Activated T-cell treated with anti-CD3 and anti-CD28 coated beads, Interleukin-2, amount 50 U/mL, for 4 hours (primary cell): ENCODE measurements at places on chromosomes 3 and 15. TPM values are rescaled to one million over a fixed set of nuclear protein-coding genes. Genes with fewer than 3 reads are reported as not detected.

DNA sequence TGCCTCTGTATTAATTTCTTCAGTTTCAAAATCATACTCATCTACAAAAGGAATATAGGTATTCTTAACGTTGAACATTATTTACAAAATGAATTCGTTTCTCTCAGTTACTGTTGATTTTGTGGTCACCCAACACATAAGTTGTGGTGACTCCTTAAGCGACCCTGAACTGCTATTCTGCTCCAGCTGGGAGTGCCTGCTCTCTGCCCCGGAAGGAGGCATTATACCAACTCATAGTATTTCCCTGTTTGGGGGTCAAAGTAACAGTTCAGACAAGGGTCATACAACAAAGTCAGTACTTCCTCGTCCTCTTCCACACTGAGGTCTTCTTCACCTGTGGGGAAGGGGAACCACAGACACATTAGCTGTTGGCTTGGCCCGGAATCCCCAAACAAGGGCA, 75.7 kb upstream of the FAM3D start:
- DNase-seq = no peak

CCR9 gene
- total RNA-seq = not detected

DNA sequence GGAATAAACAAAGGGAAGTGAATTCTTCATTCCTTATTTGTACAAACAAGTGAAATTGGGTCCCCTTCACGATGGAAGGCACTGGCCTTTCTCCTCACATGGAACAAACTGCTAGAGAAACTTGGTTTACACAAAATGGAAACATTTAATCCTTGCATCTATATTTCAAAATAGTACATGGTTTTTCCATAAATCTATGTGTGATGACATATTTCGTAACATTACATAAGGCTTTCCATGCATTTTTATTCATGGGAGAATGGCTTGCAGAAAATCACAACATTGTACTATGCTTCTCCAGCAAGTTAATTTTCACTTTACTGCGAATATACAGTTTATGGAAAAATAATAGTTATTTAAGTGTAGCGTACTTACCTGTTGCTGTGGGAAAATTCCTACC, 81.0 kb upstream of the CDIN1 start:
- DNase-seq = no peak

GRCh38 chr15:98676586-98677270, 28.4 kb downstream of the IGF1R start:
- DNase-seq = no peak

SLC28A2 gene
- not detected for total RNA-seq

DNA sequence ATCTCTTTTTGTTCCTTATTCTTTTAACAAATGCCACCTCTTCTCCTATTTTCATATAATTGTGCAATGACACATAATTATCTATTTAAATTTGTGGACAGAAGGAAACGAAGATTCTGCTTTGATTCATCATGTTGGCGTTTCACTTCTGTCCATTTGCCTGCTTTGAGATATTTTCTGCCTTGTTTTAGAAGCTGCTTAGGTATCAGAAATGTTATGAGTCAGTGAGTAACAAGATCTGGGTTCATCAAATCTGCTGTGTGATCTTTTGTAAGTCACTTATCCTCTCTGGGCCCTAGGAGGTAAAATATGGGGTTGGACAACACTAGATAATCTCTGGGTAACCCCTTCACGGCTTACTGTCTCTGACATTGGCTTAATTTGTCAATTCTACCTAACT, 7.3 kb upstream of the MINDY4B start:
- no peak for DNase-seq

GRCh38 chr3:22269831-22270230, 518.8 kb upstream of the ZNF385D start:
- no peak for DNase-seq

GRCh38 chr3:142174559-142174958, 25.2 kb upstream of the TFDP2 start:
- DNase-seq = no peak

GRCh38 chr3:52310861-52311575, 5.1 kb upstream of the DNAH1 start:
- peak; percentile 20 for DNase-seq

- DNase-seq = no peak
Measured at GRCh38 chr3:60056404-60056803, 1006.6 kb upstream of the CFAP20DC start.

- DNase-seq = no peak
Measured at GRCh38 chr15:62392376-62392775, 227.3 kb upstream of the C2CD4B start.

HHATL gene
- not detected for total RNA-seq

FGF7 gene
- total RNA-seq = not detected

DNA sequence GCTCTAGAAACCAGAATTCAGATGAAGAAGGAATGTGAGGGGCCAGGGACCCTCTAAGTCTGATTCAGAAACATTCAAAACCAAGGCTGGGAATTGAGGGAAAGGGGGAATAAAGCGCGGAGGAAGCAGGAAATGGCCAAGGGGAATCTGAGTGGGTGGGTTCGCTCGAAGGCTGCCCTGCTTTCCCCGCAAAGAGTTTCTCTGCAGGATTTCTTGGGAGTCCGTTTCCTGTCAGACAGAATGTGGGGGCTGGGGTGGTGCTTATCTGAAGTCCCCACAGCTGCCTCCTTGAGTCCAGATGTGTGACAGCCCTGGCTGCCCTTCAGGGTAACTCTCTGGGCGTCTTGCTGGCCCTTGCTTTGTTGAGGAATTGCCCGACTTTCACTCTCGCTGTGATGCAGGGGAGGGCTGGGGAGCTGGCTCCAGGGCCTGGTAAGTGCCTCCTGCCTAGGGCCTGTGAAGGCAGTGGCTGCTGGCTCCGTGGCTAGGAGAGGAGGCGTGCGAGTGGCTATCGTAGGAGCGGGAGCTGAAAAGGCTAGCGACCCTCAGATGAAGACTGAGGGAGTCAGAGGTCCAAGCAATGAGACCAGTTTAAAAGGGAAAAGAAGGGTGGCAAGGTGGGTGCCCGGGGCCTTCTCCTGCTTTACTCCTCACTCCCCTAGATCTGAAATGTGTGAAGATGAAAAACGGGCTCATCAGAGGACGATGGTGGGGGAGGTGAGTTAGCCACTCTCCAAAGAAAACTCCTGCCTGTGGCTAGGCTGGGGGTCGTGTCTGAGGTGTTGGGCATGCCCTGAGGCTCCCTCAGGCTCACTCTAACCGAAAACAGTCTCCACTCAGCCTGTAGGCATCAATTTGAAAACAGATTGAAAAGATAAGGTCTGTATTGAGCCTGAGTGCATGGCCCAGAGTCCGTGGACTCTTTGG, 143.9 kb upstream of the UMPS start:
- DNase-seq = no peak

DNA sequence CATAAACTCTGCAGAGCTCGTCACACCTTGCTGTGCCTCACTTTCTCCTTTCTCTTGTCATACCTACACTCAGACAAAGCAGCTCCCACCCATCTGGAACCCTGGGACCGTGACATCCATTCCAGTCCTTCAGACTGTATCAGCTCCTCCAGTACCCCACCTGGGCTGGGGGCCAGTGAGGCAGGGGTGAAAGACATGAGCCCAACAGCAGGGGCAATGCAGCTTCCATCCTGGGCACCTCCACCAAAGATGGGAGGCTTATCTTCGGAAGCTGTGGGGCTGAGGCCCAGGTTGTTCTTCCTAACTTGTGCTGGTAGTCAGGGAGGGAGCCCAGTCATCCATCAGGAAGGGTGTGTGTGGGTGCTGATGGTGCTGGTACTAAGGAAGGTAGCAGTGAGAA, 109.2 kb downstream of the EEFSEC start:
- no peak for DNase-seq

BRK1 gene
- 104 TPM for total RNA-seq

GOLGA6B gene
- not detected for total RNA-seq

DNA sequence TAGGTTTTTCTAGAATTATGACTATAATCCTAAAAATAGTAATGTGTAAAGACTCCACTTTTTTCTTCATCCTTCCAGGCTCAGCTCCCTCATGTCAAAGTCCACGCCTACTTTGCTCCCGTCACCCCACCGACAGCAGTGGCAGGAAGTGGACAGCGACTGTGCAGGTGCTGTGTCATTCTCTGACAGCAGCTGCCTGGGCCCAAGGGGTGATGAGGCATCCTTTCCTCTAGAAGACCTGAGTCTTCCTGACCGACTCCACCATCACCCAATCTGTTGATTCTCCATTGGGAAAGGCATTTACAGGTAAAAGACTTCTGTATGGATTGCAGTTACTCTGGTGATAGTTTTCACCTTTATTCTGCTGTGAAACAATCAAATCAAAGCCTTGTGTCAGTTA, 54.8 kb downstream of the UBP1 start:
- DNase-seq = peak; percentile 13

DNA sequence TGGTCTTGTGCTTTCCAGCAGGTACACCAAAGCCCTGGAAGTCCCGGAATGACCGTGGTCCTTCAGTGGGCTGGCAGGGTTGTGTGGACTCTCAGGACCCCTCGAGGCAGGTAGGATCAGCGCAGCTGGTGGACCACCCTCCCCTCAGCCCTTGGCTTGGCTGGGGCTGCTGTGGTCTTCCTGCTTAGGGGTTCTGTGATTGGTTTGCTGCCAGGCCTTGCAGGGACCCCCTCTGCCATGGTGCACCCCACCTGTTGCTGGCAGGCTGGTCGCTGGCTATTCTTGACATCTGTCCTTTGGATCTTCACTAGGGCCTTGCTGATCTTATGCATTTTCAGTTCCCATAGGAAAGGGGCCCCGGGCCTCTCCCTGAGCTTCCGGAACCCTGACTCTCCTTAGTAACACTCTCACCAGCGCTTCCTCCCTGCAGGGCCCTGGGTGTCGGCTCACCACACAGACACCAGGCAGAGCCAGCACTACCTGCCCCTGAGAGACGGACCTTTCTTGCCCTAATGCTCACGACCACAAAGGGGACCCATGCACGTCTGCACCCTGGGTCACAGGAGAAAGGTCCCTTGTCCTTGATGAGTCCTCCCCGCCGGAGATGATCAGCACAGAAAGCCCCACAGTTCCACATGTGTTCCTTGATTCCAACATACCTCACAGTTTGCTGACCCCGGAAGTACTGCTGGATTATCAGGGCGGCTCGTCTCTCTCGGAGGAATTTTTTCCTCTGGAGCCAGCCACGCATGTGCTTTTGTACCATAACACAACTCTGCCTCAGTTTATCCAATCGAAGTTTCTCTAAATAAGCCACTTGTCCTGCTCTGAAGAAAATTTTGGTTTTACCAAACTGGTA, 51.7 kb downstream of the MYO5C start:
- no peak for DNase-seq

- no peak for DNase-seq
Measured at GRCh38 chr3:186257866-186258265, 104.2 kb downstream of the DGKG start.

DNA sequence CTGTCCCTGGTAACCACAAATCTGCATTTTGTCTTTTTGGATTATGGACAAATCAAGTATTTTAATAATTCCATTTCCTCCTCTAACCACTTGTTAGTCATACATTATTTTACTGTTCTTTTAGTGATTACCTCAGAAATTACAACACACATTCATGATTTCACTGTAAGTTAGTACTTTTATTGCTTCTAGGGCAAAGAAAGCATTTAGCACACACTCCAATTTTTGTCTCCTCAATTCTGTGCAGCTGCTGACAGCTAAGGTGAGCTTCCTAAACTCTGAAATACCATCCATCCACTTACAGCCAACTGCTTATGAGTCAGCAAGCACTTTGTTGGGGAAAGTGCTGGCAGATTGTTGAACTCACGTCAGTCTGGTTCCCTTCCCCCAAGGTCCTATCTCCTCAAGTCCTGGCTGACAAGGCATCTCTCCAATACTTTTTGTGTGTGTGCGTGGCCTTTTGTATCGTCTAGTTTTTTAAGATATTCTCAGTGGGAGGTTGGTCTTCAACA, 49.4 kb upstream of the TNFAIP8L3 start:
- DNase-seq = no peak

DNA sequence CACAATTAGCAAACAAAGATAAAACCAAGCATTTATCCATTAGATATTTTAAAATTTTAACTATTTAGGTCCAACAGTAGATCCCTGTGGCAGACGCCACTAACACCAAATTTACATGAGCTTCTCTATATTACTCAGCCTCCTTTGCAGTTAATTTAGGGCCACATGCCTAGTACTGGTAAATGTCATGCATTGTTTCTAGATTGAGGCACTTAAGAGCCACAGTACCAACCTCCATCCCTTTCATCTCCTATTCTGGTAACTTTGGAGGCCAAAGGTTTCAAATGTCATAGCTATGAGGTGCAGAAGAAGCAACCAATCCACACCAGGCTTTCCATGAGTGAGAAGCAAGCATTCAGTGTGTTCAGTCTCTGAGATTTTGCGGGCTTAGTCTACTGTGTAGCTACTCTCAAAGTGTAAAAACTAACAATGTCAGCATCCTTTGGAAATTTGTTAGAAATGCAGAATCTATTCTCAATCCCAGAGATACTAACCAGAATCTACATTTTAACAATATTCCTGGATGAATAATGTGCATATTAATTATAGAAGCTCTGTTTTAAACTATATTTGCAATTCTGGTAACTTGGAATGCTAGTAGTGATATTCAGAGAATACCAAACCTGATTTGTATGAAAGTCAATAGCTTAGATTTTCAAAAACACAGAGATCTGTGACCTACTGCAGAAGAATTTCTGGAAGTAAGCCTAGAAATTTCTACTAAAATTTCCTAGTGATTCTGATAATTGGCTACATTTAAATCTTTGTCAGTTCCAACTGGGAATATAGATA, 206.3 kb upstream of the CD96 start:
- DNase-seq = no peak

GRCh38 chr3:134392336-134392983, 18.2 kb upstream of the AMOTL2 start:
- no peak for DNase-seq

DNA sequence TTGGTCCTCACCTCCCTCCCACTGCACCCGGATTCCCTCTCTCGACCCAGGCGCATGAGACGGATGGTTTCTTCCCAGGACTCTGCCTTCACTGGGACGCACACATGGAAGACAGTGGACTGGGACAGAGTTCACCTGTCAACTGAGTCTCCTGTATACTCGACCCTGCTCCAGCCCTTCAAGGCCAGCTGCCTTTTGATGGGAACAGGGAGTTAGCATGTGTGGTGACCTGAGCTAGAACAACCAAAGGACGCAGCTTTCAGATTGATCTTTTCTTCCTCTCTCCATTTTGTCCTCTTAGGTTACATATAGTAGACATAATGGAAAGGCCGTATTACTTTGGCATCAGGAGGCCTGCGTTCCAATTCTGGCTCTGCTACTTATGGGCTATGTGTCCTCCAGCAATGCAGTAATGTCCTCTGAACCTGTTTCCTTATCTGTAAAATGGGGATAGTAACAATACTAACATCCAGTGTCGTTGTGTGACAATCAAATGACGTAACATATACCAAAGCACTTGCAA, 94.1 kb downstream of the PEX5L start:
- DNase-seq = no peak

DNA sequence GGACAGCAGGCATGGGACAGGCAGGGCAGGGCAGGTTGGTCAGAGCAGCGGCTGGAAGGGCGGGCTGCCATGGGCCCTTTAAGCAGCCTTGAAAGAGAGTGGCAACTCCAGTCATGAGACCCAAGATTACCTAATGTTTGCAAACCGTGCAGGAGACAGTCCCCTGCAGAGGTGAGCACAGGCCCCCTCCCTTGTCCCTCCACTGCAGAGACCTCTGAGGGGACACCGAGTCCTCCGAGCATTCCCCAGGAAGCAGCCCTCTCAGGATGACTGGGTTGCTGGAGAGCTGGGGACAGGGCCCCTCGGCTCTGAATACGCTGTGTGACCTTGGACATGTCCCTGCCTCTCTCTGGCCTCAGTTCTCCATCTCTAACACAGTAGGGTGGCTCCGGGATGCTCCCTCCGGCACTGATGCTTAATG, 81.4 kb downstream of the IQSEC1 start:
- DNase-seq = no peak
